ENCODE measurements at places on chromosomes 12 and 14.

DNA sequence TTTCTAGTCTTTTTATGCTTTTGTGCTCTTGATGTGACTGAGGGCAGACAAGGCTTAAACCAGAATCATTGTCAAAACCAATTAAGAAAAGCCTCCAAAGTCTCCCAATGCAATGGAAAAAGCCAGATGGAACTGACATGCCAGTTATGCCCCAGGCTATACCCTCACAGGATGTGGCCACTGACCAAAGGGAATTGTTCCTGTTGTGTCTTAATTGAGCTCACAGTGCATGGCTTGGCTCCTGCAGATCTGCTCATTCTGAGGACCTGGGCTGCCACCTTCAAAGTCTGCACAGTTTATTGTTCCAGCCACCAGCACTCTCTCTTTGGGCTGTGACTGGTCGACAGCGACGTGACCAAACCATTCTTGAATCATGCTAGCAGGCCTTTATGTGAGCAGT, 17.1 kb upstream of the BICD1 start:
- DNase-seq = no peak

DNA sequence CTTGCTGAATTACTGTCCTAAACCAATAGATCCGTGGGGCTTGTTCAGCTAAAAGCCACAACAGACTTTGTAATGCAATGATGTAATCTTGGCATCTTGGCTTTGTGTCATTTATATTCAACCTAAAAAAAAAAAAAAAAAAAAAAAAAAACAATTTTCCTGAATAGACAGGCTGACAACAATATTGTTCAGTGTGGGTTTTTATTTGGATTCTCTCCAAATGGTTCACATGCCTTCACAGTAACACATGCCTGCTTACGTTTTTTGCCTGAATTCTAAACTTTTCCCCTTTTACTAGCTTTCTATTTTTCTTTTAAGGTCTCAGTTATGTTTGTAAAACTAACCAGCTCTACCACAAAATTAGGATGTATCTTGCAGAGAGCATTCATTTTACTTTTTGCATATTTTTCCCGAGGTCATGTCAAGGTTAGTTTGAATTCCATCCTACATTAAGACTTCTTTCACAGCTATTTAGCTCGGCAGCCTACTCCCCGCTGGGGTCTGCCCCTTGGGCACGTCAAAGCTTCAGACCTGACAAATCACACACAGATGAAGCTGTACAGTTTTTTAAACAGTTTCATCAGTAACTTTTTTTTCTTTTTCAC, 213.7 kb upstream of the NPAS3 start:
- DNase-seq = no peak

DNA sequence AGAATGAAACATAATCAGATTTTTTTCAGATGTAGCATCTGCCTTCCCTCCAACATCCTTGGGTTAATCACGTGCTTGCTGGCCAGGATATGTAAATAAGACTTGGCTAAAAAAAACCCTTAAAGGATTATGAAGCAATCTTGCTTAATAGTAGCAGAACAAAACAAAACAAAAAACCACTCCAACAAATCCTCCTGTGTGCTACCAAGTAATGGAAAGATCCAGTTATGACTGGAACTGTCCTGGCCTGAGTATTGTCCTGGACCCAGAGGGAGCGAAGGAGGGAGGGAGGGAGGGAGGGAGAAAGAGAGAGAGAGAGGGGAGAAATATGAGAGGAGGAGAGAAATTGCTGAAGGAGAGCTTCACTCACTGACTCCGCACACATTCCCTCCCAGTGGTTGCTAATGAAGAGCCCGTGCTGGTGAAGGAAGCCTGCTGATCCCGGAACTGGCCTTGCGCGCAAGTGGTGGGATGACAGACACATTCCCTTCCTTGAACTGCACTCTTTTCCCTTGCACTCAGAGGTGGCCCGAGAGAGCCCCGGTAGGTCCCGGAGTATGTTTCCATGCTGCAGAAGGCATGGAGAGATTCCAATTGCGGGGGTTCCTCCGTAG, 57.2 kb downstream of the HMGA2 start:
- DNase-seq = no peak

GRCh38 chr14:96145116-96145864, 59.3 kb upstream of the BDKRB2 start:
- no peak for DNase-seq

DNA sequence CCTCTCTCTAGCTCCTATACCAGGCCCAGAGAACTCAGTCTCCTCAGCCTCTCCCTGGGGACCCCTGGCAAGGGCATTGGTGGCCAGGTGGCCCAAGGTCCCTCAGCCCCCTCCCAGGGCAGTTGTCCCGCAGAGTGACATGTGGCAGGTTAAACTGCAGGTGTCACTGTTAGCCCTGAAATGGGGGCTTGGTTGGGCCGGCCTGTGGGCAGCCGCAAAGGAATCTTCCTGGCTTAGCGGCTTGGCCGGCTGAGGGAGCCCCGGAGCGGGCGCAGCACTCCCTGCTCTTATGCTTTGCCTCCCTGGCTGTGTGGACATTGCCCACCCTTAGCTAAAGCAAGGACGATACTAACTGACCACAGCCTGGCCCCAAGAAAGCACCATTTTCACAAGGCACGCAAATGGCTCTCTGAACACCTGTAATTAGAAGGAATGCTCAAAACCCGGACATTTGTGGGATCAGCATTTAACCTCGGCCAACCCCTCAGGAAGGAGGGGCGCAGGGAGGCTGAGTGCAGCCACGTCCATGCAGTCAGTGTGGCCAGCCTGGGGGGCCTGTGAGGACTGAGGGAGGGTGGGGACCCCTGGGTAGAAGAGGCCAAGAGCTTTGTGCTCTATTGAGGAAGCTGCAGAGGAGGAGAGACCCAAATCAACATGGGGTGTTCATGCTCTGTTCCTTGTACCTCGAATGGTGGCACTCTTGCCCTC, 82.2 kb downstream of the PAPOLA start:
- no peak for DNase-seq

DNA sequence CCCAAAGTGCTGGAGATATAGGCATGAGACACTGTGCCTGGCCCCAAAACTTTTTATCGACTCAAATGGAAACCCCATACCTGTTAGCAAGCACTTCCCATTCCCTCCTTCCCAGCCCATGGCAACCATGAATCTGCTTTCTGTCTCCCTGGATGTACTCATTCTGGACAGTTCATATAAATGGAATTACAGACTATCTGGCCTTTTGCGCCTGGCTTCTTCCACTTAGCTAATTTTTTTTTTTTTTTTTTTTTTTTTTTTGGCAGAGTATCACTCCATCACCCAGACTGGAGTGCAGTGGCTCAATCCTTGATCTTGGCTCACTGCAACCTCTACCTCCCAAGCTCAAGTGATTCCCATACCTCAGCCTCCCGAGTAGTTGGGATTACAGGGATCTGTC, 134.5 kb upstream of the MED13L start:
- DNase-seq = no peak

GRCh38 chr12:91561301-91561957, 378.8 kb upstream of the DCN start:
- DNase-seq = no peak

DNA sequence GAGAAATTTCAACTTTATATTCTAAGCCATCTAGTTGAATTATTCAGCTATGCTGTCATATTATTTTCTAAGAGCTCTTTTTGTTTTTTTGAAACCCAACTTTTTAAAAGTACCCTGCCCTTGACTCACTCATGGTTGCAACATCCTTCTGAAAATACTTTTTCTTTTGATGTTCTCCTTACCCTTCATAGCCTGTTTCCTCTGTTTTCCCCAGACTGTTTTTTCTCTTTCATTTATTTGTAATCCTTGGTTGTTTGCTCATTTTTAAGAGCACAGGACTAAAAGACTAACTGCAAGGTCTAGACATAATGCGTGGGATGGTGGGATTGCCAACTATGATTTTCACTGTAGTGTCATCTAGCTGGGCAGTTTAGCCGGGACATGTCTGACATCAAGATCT, 21.2 kb upstream of the CDKL1 start:
- no peak for DNase-seq

- DNase-seq = no peak
Measured at GRCh38 chr12:94889445-94890210, 113.9 kb downstream of the NDUFA12 start.

DNA sequence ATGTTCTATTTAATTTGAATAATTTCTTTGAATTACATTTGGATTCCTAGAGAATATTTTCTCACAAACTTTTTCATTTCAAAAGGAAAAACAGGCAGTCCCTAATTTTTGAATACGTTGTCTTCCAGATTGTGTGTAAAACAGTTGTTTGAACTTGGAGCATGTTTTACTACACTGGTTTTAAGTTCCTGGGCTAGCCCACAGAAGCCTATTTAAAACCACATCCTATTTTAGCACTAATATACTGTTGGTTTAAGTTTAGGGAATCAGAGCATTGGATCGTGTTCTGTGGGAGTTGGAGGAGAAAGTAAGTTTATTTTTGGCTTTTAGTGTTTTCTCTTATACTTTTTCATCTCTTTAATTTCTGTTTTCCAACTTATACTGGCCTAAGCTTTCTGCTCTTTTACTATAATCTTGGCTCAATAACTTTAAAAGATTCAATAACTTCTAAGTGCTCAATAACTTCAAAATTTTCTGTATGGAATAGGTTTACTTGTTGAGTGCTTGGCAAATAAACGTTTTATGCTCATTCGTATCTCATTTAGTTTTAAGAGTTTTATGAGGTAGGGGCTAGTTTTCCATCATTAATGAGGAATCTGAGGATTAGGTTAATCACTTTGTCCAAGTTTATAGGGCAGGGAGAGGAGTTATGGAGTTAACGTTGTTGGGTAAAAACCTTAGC, 14.9 kb downstream of the LEMD3 start:
- no peak for DNase-seq

DNA sequence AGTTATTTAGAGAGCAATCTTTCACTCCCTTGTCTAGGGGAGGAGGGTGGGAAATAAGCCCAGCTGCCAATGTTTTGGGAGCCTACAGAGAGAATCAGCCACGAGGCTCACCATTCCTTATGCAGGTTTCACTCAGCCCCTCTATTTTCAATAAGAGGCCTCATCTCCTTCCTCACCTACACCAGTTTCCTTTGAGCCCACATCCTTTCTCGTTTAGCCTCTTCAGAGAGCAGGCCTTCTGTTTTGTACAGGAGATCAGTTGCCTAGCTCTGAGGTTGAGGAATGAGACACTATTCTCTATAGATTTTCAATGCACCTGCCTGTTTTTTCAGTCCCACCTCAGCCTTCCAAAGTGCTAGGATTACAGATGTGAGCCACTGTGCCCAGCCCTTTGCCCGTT, 17.9 kb downstream of the SNAPC1 start:
- no peak for DNase-seq

DNA sequence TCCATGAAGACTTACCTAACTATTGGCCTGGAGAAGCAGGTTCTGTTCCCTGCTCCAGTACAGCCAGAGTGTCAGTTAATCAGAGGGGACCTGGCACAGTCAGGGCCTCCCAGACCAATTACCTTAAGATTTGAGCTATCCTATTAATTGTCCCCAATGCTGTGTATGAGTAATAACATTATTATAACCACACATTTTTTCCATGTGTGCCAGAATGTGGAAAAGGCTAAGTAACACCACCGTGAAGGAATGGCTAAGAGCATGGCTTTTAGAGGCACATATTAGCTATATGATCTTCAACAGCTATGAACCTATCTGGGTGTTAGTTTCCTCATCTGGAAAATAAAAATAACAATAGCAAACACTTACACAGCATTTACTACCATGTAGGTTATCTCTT, 111.1 kb upstream of the RAP1B start:
- no peak for DNase-seq

- no peak for DNase-seq
Measured at GRCh38 chr14:23153851-23154796, 29.3 kb downstream of the SLC7A8 start.

DNA sequence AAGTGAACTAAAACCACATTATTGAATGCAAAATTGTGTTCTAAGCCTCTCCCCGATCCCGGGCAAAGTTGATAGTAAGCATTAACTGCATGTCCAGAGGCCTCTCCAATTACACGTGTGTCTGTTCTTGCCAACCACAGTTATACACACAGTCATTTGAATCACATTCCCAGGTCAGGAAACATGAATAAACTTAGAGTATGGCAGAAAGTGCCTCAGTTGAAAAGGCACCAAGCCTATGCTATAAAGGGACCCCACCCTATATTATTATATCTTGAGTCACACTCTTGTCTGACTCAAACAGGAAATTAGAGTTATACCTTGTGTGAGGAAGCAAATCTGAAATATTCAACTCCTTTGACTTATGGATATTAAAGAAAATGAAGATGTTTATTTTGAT, 128.3 kb upstream of the STXBP6 start:
- no peak for DNase-seq

DNA sequence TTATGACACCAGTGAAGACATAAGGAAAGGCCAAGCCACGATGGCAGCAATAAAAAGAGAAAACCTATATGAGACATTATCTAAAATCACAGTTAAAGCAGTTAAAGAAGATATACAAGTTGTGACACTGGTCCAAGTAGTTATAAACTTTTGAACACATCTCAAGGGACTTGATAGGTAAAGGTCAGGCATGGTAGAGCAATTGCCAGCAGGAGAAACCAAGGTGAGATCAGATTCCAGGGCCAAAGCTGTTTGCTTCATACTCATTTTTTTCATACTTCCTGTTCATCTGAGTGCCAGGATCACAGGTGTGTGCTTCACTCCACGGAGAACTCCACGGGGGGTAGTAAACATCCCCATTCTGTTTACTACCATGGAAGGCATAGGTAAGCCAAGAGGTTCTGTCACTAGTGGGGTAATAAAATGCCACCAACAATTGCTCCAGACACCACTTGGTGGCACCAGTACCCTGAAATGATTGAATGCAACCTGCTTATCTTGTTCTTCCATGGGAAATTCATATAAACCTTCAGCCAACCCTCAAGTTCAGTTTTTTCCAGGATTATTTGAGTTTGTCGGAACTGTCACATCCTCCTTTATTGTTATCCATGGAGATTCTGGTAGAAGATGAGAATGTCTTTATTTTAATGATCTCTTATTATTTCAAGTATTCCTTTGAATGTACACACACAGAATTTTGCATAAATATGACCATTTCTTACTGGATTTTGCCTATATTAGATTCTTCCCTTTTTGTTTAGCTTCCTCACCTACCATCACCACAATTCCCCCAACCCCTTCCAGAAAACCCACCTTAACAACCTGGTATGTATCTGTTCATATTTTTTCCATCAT, 59.2 kb upstream of the TSPAN8 start:
- no peak for DNase-seq

GRCh38 chr14:28305938-28306337, 460.6 kb upstream of the FOXG1 start:
- DNase-seq = no peak

GRCh38 chr12:128339631-128340030, 72.7 kb downstream of the TMEM132C start:
- no peak for DNase-seq

- DNase-seq = no peak
Measured at GRCh38 chr14:54891471-54892245, 11.0 kb downstream of the GCH1 start.

DNA sequence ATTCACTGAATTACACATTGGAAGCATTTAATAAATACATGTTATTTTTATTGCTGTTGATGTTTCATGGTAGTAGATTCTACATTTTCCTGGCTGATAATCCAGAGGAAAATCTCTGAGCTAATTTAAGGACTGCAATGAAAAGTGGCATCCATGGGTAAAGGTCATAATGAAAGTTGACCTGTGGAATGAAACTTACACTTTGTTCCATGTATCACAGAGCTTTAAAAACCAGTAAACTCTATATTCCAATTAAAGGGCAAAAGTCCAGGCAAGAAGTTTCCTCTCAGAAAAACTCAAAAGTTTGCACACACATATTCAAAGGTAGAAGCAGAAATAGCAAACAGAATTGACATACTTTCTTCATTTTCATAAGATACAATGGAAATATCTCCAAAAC, 44.8 kb upstream of the MYF6 start:
- DNase-seq = no peak

All from stimulated activated CD4-positive, alpha-beta T cell treated with anti-CD3 and anti-CD28 coated beads, Interleukin-1b, Interleukin-23, amount 100 ng/mL, for 1 hour (primary cell).